ENCODE measurements at places on chromosomes 12 and 14. TPM values are rescaled to one million over a fixed set of nuclear protein-coding genes. Genes with fewer than 3 reads are reported as not detected.

The SLC25A21 gene
- polyA plus RNA-seq, result not detected

The CLBA1 gene
- 3.0 TPM for polyA plus RNA-seq

The TAS2R13 gene
- 0.20 TPM for polyA plus RNA-seq

The FAM181A gene
- polyA plus RNA-seq, result not detected

The VSX2 gene
- not detected for polyA plus RNA-seq
